A549 treated with DMSO at 1 μM for 4 hours (cell line): ENCODE measurements at places on chromosomes 4 and X. TPM values are rescaled to one million over a fixed set of nuclear protein-coding genes. Genes with fewer than 3 reads are reported as not detected.

UGT2B10 gene
- total RNA-seq, result 0.10 TPM in 1 of 5 replicates, not detected in the others

SLC49A3 gene
- 0.09 to 0.29 TPM (median 0.14 TPM) in 4 of 5 replicates, not detected in the other for total RNA-seq

SLC39A8 gene
- total RNA-seq, result 10.5 to 13.8 TPM (median 11.9 TPM) in 5 replicates

MAGEC2 gene
- not detected in 5 replicates for total RNA-seq

HNRNPDL gene
- 202 to 381 TPM (median 270 TPM) in 5 replicates for total RNA-seq

F11 gene
- not detected in 5 replicates for total RNA-seq
